Tibial nerve (tissue), 4 donors: ENCODE measurements at places on chromosomes 5 and 9. TPM values are rescaled to one million over a fixed set of nuclear protein-coding genes. Genes with fewer than 3 reads are reported as not detected.

The NINJ1 gene
- 79.8 TPM for total RNA-seq

GRCh38 chr9:116656977-116657376 lies 30.1 kb upstream of the TRIM32 start:
- no peaks in the 10 kb centered on the region for H3K36me3 ChIP-seq
- no peak for DNase-seq
- H3K4me1 ChIP-seq = peaks cover 38% of the 10 kb centered on the region
- no peaks in the 10 kb centered on the region for H3K27me3 ChIP-seq
- peak overlapping the region; percentile 73 for H3K27ac ChIP-seq

DNA sequence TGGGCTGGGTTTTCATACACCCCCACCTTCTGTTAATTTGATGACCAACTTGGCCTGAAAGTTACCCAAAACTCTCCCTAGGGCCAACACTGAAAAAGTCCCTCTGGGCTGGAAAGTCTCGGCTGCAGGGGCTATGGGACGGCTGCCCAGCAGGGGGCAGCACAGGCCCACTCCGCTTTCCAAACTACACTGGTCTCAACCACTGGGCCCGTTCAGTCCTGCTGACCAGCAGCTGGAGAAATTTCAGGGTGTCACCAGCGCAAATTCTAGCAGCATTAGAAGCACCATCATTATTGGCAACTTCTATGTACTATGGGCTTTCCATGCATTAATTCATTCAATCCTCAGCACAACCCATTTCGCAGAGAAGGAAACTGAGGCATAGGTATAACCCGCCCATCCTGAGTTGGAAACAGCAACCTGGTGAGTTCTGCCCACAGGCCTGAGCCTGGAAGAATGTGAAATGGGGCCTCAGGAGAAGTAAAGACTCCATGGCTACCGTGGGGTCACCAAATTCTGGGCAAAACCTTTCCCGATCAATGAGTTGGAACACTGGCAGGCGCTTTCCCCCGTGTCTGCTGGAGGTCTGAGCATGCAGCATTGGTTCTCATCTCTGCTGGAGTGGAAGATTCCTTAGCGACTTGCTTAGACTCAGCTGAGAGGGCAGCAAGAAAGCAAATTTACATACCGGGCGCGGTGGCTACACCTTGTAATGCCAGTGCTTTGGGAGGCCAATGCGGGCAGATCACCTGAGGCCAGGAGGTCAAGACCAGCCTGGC lies 9.7 kb downstream of the ORM2 start:
- no peak for DNase-seq
- H3K27me3 ChIP-seq = no peaks in the 10 kb centered on the region
- H3K36me3 ChIP-seq = peaks cover 44% of the 10 kb centered on the region

- no peaks in the 10 kb centered on the region for H3K36me3 ChIP-seq
- H3K4me1 ChIP-seq = peaks cover 44% of the 10 kb centered on the region
- peaks cover 74% of the 10 kb centered on the region for H3K27me3 ChIP-seq
- H3K4me3 ChIP-seq = no peak overlapping the region
Measured at GRCh38 chr9:23821375-23822181, 4.5 kb downstream of the ELAVL2 start.

- no peak overlapping the region for H3K27ac ChIP-seq
- H3K4me1 ChIP-seq = no peaks in the 10 kb centered on the region
- H3K4me3 ChIP-seq = no peak overlapping the region
Measured at GRCh38 chr9:128494108-128494745, 10.3 kb upstream of the GLE1 start.

GRCh38 chr5:67051164-67051563 lies 145.4 kb downstream of the CD180 start:
- H3K27me3 ChIP-seq = no peaks in the 10 kb centered on the region
- DNase-seq = no peak
- no peaks in the 10 kb centered on the region for H3K4me1 ChIP-seq

- H3K4me3 ChIP-seq = no peak overlapping the region
- DNase-seq = no peak
- H3K27ac ChIP-seq = no peak overlapping the region
- no peaks in the 10 kb centered on the region for H3K36me3 ChIP-seq
- H3K4me1 ChIP-seq = no peaks in the 10 kb centered on the region
- H3K27me3 ChIP-seq = no peaks in the 10 kb centered on the region
Measured at GRCh38 chr5:117461403-117461802, 886.8 kb upstream of the SEMA6A start.

The OR1N2 gene
- total RNA-seq = not detected

DNA sequence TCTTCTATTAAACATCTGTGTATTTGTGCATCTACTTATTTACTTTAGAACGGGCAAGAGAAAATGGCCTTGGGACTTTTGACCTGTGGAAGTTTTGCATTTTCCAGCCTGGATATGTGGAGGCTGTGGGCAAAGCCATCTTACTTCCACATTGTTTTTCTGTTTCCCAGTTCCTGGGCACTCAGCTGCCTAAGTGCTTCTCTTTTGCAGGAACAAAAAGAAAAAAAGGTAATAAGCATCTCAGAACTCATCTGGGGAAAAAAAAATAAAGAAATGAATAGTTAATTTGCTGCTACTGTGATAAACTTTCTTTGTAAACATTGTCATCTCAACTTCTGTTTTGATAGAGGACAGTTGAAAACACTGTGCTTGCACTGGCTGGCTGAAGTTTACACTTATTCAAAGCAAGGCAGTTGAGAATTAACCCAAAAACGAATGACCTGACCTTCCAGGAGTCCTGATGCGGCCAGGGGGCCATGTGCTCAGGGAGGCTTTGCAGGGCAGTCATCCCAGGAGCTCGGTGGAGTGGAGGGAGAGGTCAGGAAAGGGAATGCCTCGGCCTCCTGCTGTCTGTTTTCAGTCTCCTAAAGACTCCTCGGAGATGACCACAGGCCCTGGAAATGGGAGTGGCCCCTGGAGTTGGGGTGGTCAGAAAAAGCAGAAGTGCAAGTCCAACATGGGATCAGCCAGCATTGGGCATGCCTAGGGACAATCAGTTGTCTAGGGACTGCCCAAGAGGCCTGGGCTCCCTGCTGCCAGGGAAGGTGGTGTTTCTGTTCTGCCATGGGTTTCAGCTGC lies 75.5 kb downstream of the RAI14 start:
- H3K27me3 ChIP-seq = no peaks in the 10 kb centered on the region
- DNase-seq = no peak
- no peaks in the 10 kb centered on the region for H3K36me3 ChIP-seq
- no peaks in the 10 kb centered on the region for H3K4me1 ChIP-seq
- no peak overlapping the region for H3K4me3 ChIP-seq

The DMRT3 gene
- 0.39 TPM for total RNA-seq

- H3K36me3 ChIP-seq = no peaks in the 10 kb centered on the region
- DNase-seq = no peak
- H3K4me3 ChIP-seq = no peak overlapping the region
- H3K27me3 ChIP-seq = no peaks in the 10 kb centered on the region
Measured at GRCh38 chr5:96837303-96837702, 29.6 kb upstream of the ERAP1 start.
